Lower leg skin (tissue), 4 donors: ENCODE measurements at places on chromosomes 7 and 10.
A peak's percentile ranks its signal among the peaks of the same experiment; 100 is the strongest.

DNA sequence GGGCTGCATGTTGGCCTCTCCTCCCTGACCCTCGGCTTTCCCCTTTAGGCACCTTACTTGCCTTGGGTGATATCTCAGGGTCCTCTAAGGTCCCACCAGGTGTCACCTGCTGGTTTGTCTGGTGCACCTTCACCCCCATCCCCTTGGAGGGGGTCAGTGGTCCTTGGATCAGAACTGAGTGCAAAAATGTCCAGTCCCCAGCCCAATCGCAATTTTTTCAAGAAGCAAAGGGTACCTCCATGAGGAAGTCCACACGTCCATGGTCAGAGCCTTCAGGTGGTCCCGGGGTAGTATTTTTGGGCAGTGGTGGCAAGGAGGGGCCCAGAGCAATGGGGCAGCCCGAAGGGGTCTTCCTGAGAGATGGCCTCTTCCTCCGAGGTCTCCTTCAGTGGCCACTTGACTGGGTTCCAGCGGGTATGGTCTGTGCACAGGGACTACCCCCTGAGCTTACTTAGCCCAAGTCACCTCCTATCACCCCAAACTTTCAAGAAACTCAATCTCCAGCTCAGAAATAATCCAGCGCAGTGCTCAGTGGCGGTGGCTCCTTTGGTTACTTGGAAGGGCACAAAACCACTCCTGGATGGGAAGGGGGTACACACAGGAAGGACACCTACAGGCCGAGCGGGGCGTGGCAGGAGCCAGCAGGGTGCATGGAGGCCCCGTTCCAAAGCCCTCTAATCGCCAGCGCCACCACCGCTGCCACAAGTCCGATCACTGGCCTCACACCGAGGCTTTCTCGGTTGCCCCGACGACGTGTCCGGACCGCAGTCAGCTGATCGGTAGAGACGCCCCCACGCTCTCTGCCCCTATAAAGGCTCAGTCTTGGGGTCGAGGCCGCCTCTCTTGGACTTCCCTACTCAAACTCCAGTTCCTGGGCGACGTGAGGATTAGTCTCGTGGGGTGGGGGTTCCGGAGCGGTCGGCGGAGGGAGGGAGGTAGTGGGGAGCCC lies 4.5 kb downstream of the SAP25 start:
- DNase-seq: no peak

- no peak for DNase-seq
These were observed 74.0 kb downstream of the SEPTIN7 start for GRCh38 chr7:35874886-35875285.

GRCh38 chr10:125620401-125620800 lies 62.6 kb downstream of the TEX36 start:
- DNase-seq: no peak

- DNase-seq: peak; percentile 66
These were observed 26.4 kb downstream of the GRK5 start for GRCh38 chr10:119233821-119234220.

GRCh38 chr10:95445837-95446486 lies 115.2 kb downstream of the SORBS1 start:
- DNase-seq: no peak

- DNase-seq: no peak
These were observed 4.5 kb downstream of the SKIDA1 start for GRCh38 chr10:21520949-21521348.
